Activated CD8-positive, alpha-beta memory T cell treated with anti-CD3 and anti-CD28 coated beads for 4 hours (primary cell): ENCODE measurements at places on chromosomes 16 and 17.

- DNase-seq, result no peak
These were observed 1050.7 kb upstream of the RBFOX1 start for GRCh38 chr16:6281994-6282393.

- no peak for DNase-seq
These were observed 39.7 kb downstream of the ARHGAP17 start for GRCh38 chr16:24975428-24975889.

DNA sequence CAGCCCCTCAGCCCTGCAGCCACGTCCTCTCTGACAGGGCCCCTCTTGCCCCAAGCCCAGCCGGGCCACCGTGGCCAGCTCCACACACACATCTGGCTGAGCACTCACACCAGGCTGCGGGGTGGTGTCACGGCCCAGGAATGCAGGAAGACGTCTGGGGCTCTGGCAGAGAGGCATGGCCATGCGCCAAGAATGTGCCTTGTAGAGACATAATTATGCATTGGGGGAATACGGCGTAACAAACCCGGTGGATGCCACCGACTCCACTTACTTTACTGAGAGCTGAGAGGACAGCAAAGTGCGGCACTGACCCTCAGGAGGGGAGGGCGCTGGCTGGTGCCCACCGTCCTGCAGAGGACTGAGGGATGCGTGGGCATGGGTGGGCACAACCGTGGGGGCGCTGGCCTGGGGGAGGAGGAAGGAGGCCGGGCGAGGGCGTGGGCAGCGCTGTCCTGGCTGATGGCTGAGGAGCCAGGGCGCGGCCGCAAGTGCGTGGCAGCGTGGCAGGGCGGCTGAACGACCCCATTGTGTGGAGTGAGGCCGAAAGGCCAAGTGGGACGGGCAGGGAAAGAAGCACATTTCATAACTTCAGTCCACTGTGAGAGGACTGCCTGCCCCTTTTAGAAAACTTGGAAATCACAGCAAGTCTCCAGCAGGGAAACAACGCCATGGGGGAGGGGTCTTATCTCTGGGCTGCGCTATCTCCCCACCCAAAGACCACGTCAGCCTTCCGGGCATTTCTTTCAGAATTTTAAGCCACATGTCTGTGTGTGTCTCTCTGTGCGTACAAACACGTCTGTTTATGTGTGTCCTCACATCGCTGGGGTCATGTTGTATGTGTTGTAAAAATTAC lies 30.6 kb downstream of the METRNL start:
- DNase-seq, result no peak

DNA sequence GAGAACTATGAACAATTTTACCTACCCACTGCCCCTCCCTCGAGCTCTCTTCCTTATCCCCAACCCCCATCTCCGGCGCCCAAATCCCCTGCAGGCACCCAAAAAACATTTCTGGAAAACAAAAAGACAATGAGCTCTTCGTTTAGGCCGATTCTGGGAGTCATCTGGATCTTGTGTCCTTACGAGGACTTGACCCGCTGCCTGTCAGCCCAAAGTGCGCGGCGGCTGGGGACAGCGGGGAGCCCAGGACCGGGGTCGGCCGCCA lies 524 bp downstream of the STRADA start:
- no peak for DNase-seq

GRCh38 chr16:17372386-17372785 lies 98.4 kb downstream of the XYLT1 start:
- DNase-seq, result no peak

GRCh38 chr17:45431531-45432404 lies 902 bp downstream of the ARHGAP27 start:
- peak; percentile 44 for DNase-seq

- no peak for DNase-seq
These were observed 22.2 kb downstream of the SERPINF1 start for GRCh38 chr17:1783834-1784611.

- DNase-seq, result no peak
These were observed 19.8 kb downstream of the HOXB1 start for GRCh38 chr17:48510761-48511604.

DNA sequence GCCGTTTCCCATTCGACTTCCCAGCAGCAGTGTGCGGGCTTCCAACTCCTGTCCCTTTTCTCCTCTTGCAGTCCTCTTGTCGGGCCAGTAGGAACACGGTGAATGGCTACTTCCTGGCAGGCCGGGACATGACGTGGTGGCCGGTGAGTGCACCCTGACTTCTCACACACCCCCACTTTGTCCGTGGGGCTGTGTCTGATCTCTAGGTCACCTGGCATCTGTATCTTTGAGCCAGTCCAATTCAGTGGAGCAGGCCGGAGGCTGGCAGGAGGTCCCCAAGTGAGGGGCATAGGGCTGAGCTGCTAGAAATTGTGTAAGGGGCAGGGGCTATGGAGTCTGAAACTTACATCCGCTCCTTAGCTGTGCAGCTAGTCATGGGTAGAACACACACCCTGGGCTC lies 6.6 kb downstream of the SLC5A10 start:
- no peak for DNase-seq

- DNase-seq, result no peak
These were observed 150.0 kb downstream of the NPIPB11 start for GRCh38 chr16:29256501-29256981.

GRCh38 chr17:30921544-30922196 lies at the start of gene ADAP2:
Gene ADAP2 (plus strand): TSS chr17:30921945. CDS start chr17:30922015, 70 bp downstream.
- no peak for DNase-seq

- DNase-seq, result no peak
These were observed 6.8 kb downstream of the CDK10 start for GRCh38 chr16:89693289-89693731.
